ENCODE measurements at places on chromosomes 2 and 18. TPM values are rescaled to one million over a fixed set of nuclear protein-coding genes. Genes with fewer than 3 reads are reported as not detected.

Gene OLA1
- polyA plus RNA-seq, result 40.2 TPM

Gene CCDC74B
- 1.0 TPM for polyA plus RNA-seq

Gene PLGLB2
- polyA plus RNA-seq, result not detected

Gene MAP3K19
- not detected for polyA plus RNA-seq

Gene GPR39
- polyA plus RNA-seq, result 0.65 TPM

Gene PROKR1
- polyA plus RNA-seq, result 0.02 TPM

Gene CHRND
- polyA plus RNA-seq, result not detected

Gene SERPINB13
- 228 TPM for polyA plus RNA-seq

Gene IL36B
- 8.8 TPM for polyA plus RNA-seq

Gene ALLC
- polyA plus RNA-seq, result not detected

Gene C1QL2
- polyA plus RNA-seq, result not detected

Gene SP110
- polyA plus RNA-seq, result 6.0 TPM

Gene UGT1A5
- 0.01 TPM for polyA plus RNA-seq

Gene SULT1C2
- polyA plus RNA-seq, result 0.04 TPM

Gene XIRP2
- 0.10 TPM for polyA plus RNA-seq

Gene ECEL1
- 0.31 TPM for polyA plus RNA-seq

Gene ABCG8
- polyA plus RNA-seq, result not detected

Gene SIGLEC15
- 0.02 TPM for polyA plus RNA-seq

Gene KIF3C
- 1.0 TPM for polyA plus RNA-seq

Gene EPB41L3
- 28.7 TPM for polyA plus RNA-seq

Gene SCYGR4
- not detected for polyA plus RNA-seq

Gene SPP2
- not detected for polyA plus RNA-seq

Gene ST6GAL2
- 1.1 TPM for polyA plus RNA-seq

Gene TPO
- polyA plus RNA-seq, result 1.5 TPM

Gene ACP1
- polyA plus RNA-seq, result 49.7 TPM

Gene PRKRA
- polyA plus RNA-seq, result 25.2 TPM

Gene C1GALT1C1L
- 0.26 TPM for polyA plus RNA-seq

Gene ZNF892
- polyA plus RNA-seq, result 0.20 TPM

Gene GULP1
- 10.5 TPM for polyA plus RNA-seq

Gene OSR1
- polyA plus RNA-seq, result 1.7 TPM

Gene LRPPRC
- 23.1 TPM for polyA plus RNA-seq

Gene DTNA
- 6.7 TPM for polyA plus RNA-seq

Data from esophagus (tissue), 2 donors.